CD4-positive, alpha-beta T cell treated with Interleukin-12 subunit alpha and Interleukin-12 subunit beta, for 1 hour (primary cell): ENCODE measurements at places on chromosomes 16 and 17.

- DNase-seq, result no peak
Observed at GRCh38 chr17:6374761-6375312, 60.1 kb downstream of the AIPL1 start.

- DNase-seq, result peak; percentile 89
Observed at GRCh38 chr17:78748730-78749317, 33.2 kb downstream of the CYTH1 start.

DNA sequence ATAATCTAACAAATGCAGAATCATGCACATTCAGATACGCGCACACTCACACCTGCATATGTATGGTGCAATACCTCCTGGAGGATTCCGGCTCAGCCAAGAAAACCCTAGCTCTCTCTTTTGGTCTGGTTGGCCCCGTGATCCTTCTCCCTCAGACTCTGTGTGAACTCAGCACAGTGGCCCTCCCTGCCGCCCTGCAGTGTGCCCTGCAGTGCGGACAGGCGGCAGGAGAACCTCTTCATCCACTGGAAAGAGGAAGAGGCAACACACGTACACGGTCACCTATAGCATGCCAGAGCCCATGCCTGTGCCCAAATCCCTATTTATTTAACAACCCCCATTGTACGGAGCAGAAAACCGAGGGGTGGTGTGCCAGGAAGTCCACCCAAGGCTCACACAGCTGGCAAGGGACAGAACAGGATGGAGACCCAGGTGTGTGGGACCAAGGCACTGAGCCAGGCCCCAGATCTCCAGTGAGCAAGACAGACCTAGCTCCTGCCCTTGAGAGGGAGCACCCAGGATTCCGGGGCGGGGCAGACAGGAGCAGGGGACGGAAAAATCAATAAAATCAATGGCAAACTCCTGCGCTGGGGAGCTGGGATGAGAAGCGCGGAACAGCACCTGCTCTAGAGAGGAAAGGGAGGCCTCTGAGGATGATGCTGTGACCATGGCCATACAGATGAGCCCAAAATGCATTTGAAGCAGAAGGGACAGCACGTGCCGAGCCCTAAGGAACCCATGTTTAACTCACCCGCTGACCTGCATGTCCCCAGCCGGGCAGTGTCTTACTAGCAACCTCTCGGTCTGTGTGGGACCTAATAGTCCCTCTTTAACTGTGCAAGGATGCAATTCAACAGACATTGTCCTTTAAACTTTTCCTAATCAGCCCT lies 54.7 kb upstream of the CIBAR2 start:
- no peak for DNase-seq

DNA sequence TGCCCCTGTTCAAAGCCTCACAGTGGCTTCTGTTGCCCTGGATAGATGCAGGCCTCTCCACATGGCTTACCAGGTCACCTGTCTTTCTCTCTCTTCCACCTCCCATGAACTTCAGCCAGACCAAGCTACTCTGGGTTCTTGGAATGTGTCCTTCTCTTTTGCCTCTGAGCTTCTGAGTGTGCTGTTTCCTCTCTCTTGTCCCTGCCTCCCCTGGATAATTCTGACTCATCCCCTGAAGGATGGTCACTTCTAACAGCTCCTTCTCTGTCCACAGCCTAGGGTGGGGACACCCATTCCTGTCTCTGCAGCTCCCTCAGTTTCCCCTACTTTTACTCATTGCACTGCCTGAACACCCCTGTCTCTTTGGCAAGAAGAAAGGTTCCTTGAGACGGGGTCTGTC lies 2.9 kb downstream of the GUCY2D start:
- DNase-seq, result no peak

- no peak for DNase-seq
Observed at GRCh38 chr17:49342575-49342936, 19.5 kb downstream of the ZNF652 start.

- no peak for DNase-seq
Observed at GRCh38 chr16:69095193-69095592, 10.3 kb upstream of the HAS3 start.

- no peak for DNase-seq
Observed at GRCh38 chr16:86353148-86353547, 157.2 kb upstream of the FOXF1 start.

DNA sequence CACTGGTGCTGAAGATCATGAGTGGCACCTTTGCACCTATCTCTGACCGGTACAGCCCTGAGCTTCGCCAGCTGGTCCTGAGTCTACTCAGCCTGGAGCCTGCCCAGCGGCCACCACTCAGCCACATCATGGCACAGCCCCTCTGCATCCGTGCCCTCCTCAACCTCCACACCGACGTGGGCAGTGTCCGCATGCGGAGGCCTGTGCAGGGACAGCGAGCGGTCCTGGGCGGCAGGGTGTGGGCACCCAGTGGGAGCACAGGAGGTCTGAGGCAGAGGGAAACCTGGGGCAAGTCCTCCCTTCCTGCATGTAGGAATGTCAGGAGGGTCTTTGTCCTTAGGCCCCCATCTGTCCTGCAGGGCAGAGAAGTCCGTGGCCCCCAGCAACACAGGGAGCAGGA lies 6.5 kb upstream of the TRAF4 start:
- no peak for DNase-seq
